CD8-positive, alpha-beta memory T cell (primary cell): ENCODE measurements at places on chromosomes 4 and X. TPM values are rescaled to one million over a fixed set of nuclear protein-coding genes. Genes with fewer than 3 reads are reported as not detected.

The SHISA3 gene
- total RNA-seq, result not detected

The EDNRA gene
- not detected for total RNA-seq

The ANK2 gene
- 0.80 TPM for total RNA-seq

The MSX1 gene
- total RNA-seq, result 0.11 TPM

The SRPX gene
- total RNA-seq, result not detected

The CPZ gene
- not detected for total RNA-seq

The BEX2 gene
- 8.9 TPM for total RNA-seq

The SFRP2 gene
- 0.11 TPM for total RNA-seq

The FGB gene
- not detected for total RNA-seq

The DDIT4L gene
- not detected for total RNA-seq

The MAGEA6 gene
- not detected for total RNA-seq

The EDA2R gene
- 2.0 TPM for total RNA-seq

GRCh38 chr4:2937146-2937857, 25.9 kb downstream of the NOP14 start:
- peak overlapping the region; percentile 96 for H3K27ac ChIP-seq
- H3K27me3 ChIP-seq, result no peaks in the 10 kb centered on the region
- peaks cover 32% of the 10 kb centered on the region for H3K36me3 ChIP-seq

- no peak overlapping the region for H3K27ac ChIP-seq
- H3K4me1 ChIP-seq, result no peaks in the 10 kb centered on the region
- no peaks in the 10 kb centered on the region for H3K36me3 ChIP-seq
Observed at GRCh38 chr4:81164623-81165416, 50.2 kb downstream of the PRKG2 start.

DNA sequence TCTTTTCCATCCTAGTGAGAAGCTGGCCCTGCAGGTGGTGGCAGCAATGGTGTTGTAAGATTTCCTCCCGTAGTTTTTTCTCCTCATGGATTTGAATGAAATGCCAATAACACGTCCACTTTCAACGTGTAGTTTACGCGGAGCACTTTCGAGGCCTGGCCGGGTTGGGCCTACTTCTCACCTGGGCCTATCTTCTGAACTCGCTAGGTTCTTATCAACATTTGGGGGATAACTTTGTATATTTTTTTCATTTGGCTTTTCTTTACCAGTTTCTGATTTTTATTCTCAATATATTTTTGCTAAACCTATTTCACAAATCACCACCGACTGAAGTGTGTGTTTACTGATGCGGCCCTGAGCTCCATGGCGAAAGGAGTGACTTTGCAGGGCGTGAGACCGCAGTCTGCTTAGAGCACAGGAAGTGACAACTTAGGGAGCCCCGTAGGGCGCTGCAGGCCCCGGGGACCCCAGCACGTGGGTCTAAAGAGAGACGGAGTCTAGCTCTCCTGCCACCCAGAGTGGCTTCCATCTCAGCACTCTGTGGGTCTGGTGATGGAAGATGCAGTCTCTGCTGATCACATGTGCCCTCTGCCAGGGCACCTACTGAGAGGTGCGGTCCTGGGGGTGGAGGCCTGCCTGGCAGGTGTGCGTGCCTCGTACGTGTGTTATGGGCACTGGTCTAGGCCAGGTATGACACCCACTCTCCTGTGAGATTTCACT, 29.1 kb downstream of the NELFA start:
- no peaks in the 10 kb centered on the region for H3K4me1 ChIP-seq
- H3K27ac ChIP-seq, result no peak overlapping the region
- H3K36me3 ChIP-seq, result peaks cover 20% of the 10 kb centered on the region

DNA sequence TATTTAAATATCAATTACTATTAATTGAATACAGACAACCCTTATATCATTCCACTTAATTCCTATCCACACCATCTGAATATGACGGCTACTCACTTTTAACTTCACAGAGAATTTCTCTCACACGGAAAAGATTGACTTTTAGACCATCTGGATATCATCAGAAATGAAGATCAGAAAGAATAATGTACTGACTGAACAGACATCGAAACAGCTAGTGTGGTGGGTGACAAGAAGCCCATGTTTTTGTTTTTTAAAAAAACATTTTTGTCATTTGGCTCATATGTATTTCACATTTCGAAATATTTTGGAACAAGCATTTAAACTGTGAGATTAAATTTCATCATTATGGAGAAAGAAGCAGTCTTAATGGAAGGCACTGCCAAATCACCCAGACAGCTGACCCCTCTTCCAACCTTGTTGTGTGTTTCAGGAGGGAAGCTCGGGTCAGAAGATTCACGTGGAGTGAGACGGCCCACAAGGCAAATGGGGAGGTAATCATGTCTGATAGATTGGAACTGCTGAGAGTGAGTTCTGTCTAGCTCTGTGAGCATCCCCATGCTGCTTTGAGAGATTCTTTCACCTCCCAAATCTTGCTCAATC, 204.2 kb upstream of the RASGEF1B start:
- no peak overlapping the region for H3K27ac ChIP-seq
- H3K36me3 ChIP-seq, result no peaks in the 10 kb centered on the region
- no peaks in the 10 kb centered on the region for H3K27me3 ChIP-seq
- H3K4me1 ChIP-seq, result no peaks in the 10 kb centered on the region

GRCh38 chr4:84632092-84632491, 49.2 kb downstream of the CDS1 start:
- no peak overlapping the region for H3K4me3 ChIP-seq
- H3K27me3 ChIP-seq, result no peaks in the 10 kb centered on the region
- H3K27ac ChIP-seq, result no peak overlapping the region

DNA sequence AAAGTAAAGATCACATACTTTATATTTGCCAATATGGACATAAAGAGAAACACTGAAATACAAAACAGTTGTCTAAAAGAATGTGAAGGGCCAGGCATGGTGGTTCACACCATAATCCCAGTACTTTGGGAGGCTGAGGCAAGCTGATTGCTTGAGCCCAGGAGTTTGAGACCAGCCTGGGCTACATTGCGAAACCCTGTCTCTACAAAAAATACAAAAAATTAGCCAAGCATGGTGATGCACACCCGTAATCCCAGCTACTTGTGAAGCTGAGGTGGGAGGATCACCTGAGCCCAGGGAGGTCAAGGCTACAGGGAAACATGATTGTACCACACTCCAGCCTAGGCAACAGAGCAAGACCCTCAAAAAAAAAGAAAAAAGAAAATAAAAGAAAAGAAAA, 11.8 kb downstream of the RBM47 start:
- no peaks in the 10 kb centered on the region for H3K27me3 ChIP-seq
- H3K36me3 ChIP-seq, result no peaks in the 10 kb centered on the region

- H3K4me3 ChIP-seq, result no peak overlapping the region
- H3K27ac ChIP-seq, result no peak overlapping the region
- no peaks in the 10 kb centered on the region for H3K27me3 ChIP-seq
- H3K36me3 ChIP-seq, result no peaks in the 10 kb centered on the region
Observed at GRCh38 chr4:186767794-186768193, 44.1 kb upstream of the FAT1 start.

DNA sequence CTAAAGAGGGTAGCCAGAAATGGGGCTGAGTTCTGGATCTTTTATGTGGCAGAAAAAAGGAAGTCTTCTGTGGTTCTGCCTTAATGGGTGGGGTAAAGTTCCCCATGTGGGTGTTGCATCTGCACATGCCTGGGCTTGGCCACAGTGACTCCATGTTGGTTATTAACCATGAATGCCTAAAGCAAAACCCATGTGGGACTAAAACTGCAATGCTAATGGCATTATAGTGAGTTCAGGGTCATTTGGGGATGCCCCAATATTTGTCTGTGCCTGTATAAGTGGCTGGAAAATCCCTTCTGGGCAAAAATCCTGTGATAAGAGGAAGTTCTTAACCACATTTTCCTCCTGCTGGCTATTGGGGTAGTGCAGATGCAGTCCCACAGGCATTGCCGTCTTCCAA, 857.4 kb downstream of the FAT4 start:
- no peak for DNase-seq
- H3K36me3 ChIP-seq, result no peaks in the 10 kb centered on the region
- H3K27ac ChIP-seq, result no peak overlapping the region
- no peaks in the 10 kb centered on the region for H3K27me3 ChIP-seq

DNA sequence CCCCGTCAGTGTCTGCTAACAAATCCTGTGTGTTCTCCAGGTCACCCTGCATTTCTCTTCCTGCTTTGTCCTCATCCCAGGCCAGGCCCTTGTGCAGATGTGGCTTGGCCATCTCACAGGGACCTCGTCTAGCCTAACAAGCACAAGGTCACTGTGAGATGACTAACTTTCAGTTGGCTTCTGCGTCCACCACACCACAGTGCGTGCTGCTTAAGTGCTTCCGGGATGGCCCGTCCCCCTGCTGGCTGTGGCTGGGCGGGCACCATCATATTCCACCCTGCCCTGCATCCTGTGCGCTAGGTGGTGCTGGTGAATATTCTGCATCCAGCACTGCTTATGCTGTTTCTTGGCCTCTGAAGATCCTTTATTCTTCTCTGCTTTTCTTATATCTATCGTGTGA, 33.8 kb downstream of the RBBP7 start:
- H3K4me3 ChIP-seq, result no peak overlapping the region
- DNase-seq, result no peak
- H3K27me3 ChIP-seq, result no peaks in the 10 kb centered on the region
- no peaks in the 10 kb centered on the region for H3K4me1 ChIP-seq
- peaks cover 17% of the 10 kb centered on the region for H3K36me3 ChIP-seq

- H3K4me1 ChIP-seq, result peaks cover 6% of the 10 kb centered on the region
- H3K27me3 ChIP-seq, result no peaks in the 10 kb centered on the region
- peaks cover 96% of the 10 kb centered on the region for H3K36me3 ChIP-seq
- DNase-seq, result no peak
Observed at GRCh38 chr4:10087152-10087791, 29.3 kb downstream of the WDR1 start.

DNA sequence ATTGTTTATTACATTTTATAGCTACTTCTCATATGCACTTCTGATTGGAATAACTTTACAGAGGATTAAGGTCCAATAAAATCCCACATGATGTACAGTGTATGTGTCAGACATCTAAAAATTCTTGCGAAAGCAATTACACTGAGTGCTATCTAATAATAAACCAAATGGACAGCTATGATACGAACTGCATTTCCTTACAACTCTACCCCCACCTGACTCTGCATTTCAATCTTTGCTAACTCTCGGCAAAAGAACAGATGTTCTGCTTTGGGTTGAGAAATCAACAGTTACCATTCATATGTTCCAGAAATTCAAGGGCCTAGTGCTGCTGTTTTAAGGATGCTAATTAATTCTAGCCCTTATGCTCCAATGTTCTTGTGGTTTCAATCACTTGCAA, 287.9 kb upstream of the NOCT start:
- no peaks in the 10 kb centered on the region for H3K27me3 ChIP-seq
- DNase-seq, result no peak
- no peaks in the 10 kb centered on the region for H3K36me3 ChIP-seq
- H3K27ac ChIP-seq, result no peak overlapping the region
- no peak overlapping the region for H3K4me3 ChIP-seq
- no peaks in the 10 kb centered on the region for H3K4me1 ChIP-seq

DNA sequence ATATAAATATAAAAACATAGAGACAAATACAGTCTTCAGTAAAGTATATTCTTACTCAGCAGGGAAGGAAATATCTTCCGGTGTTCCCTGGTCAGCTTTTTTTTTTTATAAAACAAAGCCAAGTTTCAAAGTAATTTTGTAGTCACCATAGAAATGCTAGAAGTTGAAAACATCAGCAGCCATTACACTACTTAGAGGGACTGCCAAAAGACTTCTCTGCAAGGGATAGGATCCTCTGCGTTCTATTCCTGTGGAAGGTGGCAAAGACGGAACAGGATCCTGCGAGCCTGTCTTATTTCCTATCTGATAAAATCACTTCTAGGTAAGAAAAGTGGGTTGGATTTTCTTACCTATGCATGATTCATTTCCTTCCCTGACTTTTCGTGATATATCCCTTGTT, 19.4 kb downstream of the CLDN22 start:
- no peaks in the 10 kb centered on the region for H3K4me1 ChIP-seq
- no peak overlapping the region for H3K27ac ChIP-seq
- no peak for DNase-seq
- H3K27me3 ChIP-seq, result no peaks in the 10 kb centered on the region

GRCh38 chr4:54695788-54696187, 38.0 kb downstream of the KIT start:
- no peaks in the 10 kb centered on the region for H3K36me3 ChIP-seq
- H3K4me1 ChIP-seq, result no peaks in the 10 kb centered on the region
- H3K27me3 ChIP-seq, result no peaks in the 10 kb centered on the region

GRCh38 chr4:4270529-4270928, 19.4 kb downstream of the LYAR start:
- H3K27ac ChIP-seq, result peak overlapping the region; percentile 100
- no peak overlapping the region for H3K4me3 ChIP-seq
- H3K36me3 ChIP-seq, result peaks cover 33% of the 10 kb centered on the region
- no peaks in the 10 kb centered on the region for H3K27me3 ChIP-seq
- DNase-seq, result no peak

GRCh38 chrX:132968296-132968949, 10.0 kb upstream of the HS6ST2 start:
- no peaks in the 10 kb centered on the region for H3K27me3 ChIP-seq
- no peak overlapping the region for H3K27ac ChIP-seq
- no peaks in the 10 kb centered on the region for H3K4me1 ChIP-seq
- H3K4me3 ChIP-seq, result no peak overlapping the region
- no peaks in the 10 kb centered on the region for H3K36me3 ChIP-seq

GRCh38 chr4:8198206-8198905, 734 bp upstream of the SH3TC1 start:
- no peaks in the 10 kb centered on the region for H3K36me3 ChIP-seq
- H3K27ac ChIP-seq, result peak overlapping the region; percentile 73
- peak overlapping the region; percentile 89 for H3K4me3 ChIP-seq
- no peaks in the 10 kb centered on the region for H3K27me3 ChIP-seq
- DNase-seq, result no peak
- peaks cover 43% of the 10 kb centered on the region for H3K4me1 ChIP-seq

DNA sequence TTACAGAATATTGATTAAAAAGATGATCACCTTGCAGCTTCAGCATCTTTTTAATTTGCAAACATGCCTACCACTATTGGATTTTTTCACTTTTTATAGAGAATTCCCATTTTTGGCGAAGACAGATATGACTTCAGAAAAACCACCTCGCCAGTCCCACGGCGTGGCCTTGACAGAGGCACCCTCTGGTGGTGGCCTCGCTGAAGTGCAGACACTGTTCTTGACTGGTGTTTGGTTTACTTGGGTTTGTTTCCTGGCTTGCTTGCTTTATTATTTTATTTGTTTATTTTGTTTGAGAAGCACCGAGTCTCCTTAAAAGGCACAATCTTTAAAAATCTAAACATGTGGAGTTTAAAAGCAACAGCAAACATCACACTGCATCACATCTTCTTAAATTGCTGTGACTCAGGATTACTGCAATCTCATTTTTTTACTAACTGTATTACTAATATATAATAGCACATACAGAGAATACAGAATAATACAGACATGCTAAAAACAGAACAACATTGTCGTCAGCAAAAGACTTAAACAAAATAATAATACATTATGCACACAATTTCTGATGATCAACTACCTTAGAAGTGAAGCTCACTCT, 13.1 kb upstream of the AMTN start:
- no peaks in the 10 kb centered on the region for H3K27me3 ChIP-seq
- H3K27ac ChIP-seq, result no peak overlapping the region
- H3K4me3 ChIP-seq, result no peak overlapping the region
- H3K4me1 ChIP-seq, result no peaks in the 10 kb centered on the region
- no peaks in the 10 kb centered on the region for H3K36me3 ChIP-seq

GRCh38 chr4:142663828-142664227, 182.3 kb downstream of the INPP4B start:
- H3K27ac ChIP-seq, result no peak overlapping the region
- no peak overlapping the region for H3K4me3 ChIP-seq
- DNase-seq, result no peak
- no peaks in the 10 kb centered on the region for H3K4me1 ChIP-seq
